Skin of body (tissue), 3 donors: ENCODE measurements at places on chromosomes 16 and 17. TPM values are rescaled to one million over a fixed set of nuclear protein-coding genes. Genes with fewer than 3 reads are reported as not detected.

Gene CHST6
- 0.69 TPM for total RNA-seq

Gene C16orf96
- 0.30 TPM for total RNA-seq

Gene GAN
- 23.4 TPM for total RNA-seq

Gene SDR42E2
- not detected for total RNA-seq

Gene CCL3
- total RNA-seq: 7.9 TPM

Gene VKORC1
- 37.4 TPM for total RNA-seq

Gene ACSM3
- total RNA-seq: 5.1 TPM

Gene SMTNL2
- 14.9 TPM for total RNA-seq

Gene GJD3
- not detected for total RNA-seq

Gene QPRT
- 16.1 TPM for total RNA-seq

Gene ZCCHC14
- 16.9 TPM for total RNA-seq

Gene NOB1
- total RNA-seq: 16.6 TPM

Gene ITGB4
- 31.4 TPM for total RNA-seq

Gene KRT33B
- total RNA-seq: 7.7 TPM

Gene ZBTB4
- total RNA-seq: 16.7 TPM

Gene NHLRC4
- total RNA-seq: 0.59 TPM

Gene KRTAP1-3
- 12.2 TPM for total RNA-seq

Gene CRYBA1
- total RNA-seq: not detected

Gene CD300LB
- total RNA-seq: 0.59 TPM

Gene CXCL16
- 6.5 TPM for total RNA-seq

Gene PRRT2
- total RNA-seq: 3.6 TPM

Gene CENPX
- total RNA-seq: 19.7 TPM

Gene SLC6A2
- 4.1 TPM for total RNA-seq

Gene SPATA32
- not detected for total RNA-seq

Gene CES3
- total RNA-seq: not detected
